ENCODE measurements at places on chromosomes 2 and 18. TPM values are rescaled to one million over a fixed set of nuclear protein-coding genes. Genes with fewer than 3 reads are reported as not detected.

The PSMA8 gene
- not detected for polyA plus RNA-seq

The LYG2 gene
- polyA plus RNA-seq, result not detected

The EMX1 gene
- 2.4 TPM for polyA plus RNA-seq

The CASP10 gene
- polyA plus RNA-seq, result 2.0 TPM

The FIGLA gene
- not detected for polyA plus RNA-seq

The DTNA gene
- polyA plus RNA-seq, result 17.2 TPM

The WDR12 gene
- polyA plus RNA-seq, result 25.0 TPM

The PDE1A gene
- not detected for polyA plus RNA-seq

The CPLX4 gene
- not detected for polyA plus RNA-seq

The MC4R gene
- polyA plus RNA-seq, result 0.11 TPM

The CCT4 gene
- polyA plus RNA-seq, result 129 TPM

The MLPH gene
- polyA plus RNA-seq, result 12.7 TPM

The ASB18 gene
- polyA plus RNA-seq, result not detected

The TTC27 gene
- polyA plus RNA-seq, result 13.8 TPM

The CYP26B1 gene
- polyA plus RNA-seq, result 0.19 TPM

The ICA1L gene
- polyA plus RNA-seq, result 0.71 TPM

The ATP6V1C2 gene
- 0.29 TPM for polyA plus RNA-seq

The FIGN gene
- polyA plus RNA-seq, result 5.0 TPM

The SLC4A3 gene
- polyA plus RNA-seq, result 8.2 TPM

The KCNE4 gene
- polyA plus RNA-seq, result 0.03 TPM

The C2orf66 gene
- polyA plus RNA-seq, result not detected

The TMEM18 gene
- polyA plus RNA-seq, result 21.7 TPM

The SP5 gene
- polyA plus RNA-seq, result 0.46 TPM

The RAD51AP2 gene
- 0.02 TPM for polyA plus RNA-seq

The NAT8 gene
- not detected for polyA plus RNA-seq

The SLC38A11 gene
- not detected for polyA plus RNA-seq

The GALNT5 gene
- 0.02 TPM for polyA plus RNA-seq

The FBLN7 gene
- 0.88 TPM for polyA plus RNA-seq

All from H1 (cell line).